Posterior vena cava (tissue), 2 donors: ENCODE measurements at places on chromosomes 16 and 17. TPM values are rescaled to one million over a fixed set of nuclear protein-coding genes. Genes with fewer than 3 reads are reported as not detected.

- peak; percentile 98 for DNase-seq
These were observed at the start of gene MNT for GRCh38 chr17:2400877-2401425. MNT (minus strand) TSS chr17:2401060; CDS start chr17:2400712, 348 bp downstream.

- no peak for DNase-seq
These were observed 53.4 kb downstream of the BRIP1 start for GRCh38 chr17:61809816-61810392.

- no peak for DNase-seq
These were observed 189.7 kb downstream of the TMEM132E start for GRCh38 chr17:34769049-34769448.

DNA sequence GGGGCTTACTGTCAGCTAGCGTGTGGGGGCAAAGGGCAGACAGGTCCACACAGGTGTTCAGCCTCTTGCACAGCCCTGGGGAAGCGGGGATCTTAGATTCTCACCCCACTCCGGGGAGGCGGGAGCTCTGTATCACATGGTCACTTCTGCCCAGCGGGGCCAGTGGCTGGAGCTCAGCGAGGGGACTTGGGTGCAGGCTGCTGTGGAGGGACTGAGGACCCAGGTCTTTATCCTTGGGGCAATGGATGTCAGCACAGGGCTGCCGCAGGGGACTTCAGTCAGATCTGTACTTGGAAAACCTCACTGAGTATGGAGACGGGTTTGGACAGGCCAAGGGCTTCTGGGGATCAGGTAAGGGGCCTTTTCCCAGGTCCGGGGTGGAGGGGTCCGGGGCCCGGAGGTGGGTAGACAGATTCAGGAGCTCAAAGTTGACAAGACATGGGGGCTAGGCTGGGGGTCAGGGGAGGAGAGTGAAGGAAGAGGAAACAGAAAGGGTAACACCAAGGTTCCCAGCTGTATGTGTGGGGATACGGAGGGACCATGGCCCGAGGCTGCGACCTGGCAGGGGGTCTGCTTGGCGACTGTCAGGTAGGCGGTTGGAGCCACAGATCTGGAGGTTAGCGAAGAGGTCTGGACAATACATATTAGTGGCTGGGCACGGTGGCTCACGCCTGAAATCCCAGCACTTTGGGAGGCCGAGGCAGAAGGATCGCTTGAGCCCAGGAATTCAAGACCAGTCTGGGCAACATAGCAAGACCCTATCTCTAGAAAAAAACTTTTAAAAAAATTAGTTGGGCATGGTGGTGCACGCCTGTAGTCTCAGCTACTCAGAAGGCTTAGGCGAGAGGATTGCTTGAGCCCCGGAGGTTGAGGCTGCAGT lies 15.1 kb upstream of the BAIAP2 start:
- no peak for DNase-seq

DNA sequence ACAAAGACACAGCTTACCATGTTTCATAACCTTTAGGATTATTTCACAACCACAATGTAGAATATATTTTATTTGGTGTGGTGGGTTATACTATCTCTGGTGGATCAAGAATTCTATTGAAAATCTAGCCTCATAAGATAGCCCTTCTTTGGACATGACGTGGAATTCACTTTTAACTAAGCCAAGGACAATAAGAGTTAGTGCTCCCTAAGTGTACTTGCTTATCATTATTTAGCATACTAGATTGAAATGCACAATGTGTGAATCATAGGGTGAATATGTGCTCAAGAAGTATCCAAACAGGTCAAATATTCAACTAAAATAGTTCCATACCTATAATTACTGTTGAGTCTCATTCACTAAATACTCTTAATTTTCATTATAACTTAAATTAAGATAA lies 1179.5 kb upstream of the GOT2 start:
- no peak for DNase-seq

GRCh38 chr17:64063766-64064224 lies 43.4 kb upstream of the ICAM2 start:
- no peak for DNase-seq

DNA sequence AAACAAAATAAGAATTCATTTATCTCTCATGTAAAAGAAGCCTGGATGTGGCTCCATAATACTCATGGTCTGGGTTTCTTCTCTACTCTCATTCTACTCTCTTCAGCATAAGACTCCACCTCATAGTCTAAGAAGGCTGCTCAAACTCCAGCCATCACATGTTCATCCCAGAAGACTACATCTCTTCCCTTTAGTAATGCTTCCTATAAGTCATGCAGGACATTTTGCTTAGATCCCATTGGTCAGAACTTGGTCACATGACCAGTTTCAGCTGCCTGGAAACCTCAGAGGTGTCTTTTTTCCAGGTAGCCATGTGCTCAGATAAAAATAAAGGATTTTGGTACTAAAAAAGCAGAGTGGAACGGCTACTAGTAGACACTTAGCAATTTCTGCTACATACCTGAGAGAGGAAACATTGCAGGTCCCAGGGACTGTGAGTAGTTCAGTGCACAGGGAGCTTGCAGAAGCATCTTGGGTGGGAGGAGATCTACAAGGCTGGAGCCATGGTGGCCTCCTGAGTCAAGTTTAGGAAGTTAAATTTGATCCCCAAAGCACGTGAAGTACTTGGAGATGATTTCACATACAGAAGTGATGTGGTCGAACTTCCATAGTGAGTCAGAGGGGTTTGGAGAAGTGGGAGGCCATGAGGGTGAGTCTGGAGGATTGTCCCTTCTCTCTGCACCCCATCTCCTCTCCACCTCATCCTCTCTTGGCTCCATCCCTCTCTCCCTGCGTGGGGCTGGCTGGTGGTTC lies 110.2 kb downstream of the CCDC182 start:
- peak; percentile 3 for DNase-seq

DNA sequence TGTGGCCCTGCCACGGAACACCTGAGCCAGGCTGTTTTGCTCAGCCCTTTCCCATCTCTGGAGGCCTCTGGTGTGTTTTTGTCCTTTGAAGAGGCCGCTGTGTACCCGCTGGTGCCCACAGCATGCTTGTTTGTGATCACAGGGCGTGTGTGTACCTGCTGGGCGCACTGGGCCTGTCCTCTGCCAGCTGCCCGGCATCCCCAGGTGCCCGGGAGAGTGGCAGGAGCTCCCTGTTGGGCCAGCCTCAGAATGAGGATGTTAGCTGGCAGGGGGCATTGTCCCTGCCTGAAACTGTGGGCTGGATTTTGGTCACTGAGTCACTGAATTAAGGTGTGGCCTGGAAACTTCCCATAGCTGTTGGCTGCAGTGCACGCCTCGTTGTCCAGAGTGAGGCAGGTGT lies 31.1 kb downstream of the BAIAP2 start:
- no peak for DNase-seq

DNA sequence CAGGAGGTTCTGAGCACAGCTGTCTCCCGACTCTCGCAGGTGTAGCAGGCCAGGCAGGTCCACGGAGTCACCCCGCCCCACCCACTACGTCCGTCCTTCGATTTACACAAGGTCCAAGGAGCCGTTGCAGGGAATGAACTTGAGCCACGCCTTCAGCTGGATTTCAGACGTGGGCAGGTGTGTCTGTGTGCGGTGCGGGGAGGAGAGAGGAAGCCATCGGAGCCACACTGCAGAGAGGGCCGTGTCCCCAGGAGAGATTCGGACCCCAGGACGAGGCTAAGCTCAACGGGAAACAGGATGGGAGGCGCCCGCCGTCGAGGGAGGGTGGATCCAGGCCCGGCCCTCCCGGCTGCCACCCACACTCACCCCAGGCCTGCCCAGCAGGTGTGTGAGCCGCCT lies 50.3 kb downstream of the RPH3AL start:
- DNase-seq: peak; percentile 77

DNA sequence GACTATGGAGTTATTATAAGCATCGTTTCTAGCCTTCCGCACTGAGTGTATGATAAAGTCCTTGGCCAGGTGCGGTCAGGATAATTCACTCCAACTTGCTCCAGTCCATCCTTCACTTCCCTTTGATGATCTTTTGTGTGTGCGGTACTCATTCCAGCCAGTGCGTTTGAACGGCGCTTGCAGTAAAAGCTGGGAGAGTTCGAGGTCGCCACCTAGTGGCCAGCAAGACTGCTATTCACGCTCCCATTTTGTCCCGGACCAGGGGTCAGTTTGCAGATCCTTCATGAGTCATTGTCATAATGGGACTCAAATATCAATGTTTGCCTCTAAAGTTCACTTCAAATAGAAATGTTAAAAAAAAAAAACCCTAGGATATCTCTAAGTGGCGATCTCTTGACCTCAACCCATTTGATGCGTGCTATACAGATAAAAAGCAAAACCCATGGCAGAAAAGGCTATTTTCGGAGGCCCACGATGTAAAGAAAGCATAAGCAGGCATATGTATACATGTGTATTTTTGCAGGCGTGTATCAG lies 417.1 kb downstream of the TMEM114 start:
- DNase-seq: peak; percentile 85

- DNase-seq: no peak
These were observed 8.2 kb upstream of the RPL27 start for GRCh38 chr17:42989726-42990652.

DNA sequence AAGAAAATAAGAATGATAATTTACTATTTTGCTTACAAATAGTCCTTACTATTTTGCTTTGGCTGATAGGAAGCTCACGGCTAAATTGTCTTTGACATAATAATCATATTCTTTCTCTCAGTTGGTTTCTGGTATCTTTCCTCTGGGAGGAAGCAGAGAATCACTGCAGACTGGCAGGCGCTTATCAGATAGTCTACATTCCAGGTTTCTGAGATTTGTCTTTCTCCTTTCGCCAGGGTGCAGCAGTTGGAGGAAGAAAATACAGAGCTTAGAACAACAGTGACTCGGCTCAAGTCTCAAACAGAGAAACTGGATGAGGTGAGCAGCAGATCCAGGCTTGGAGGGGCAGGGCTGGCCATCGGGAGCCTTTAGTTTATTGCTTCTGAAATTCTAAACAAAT lies 136.1 kb downstream of the RAB11FIP4 start:
- peak; percentile 36 for DNase-seq

- DNase-seq: no peak
These were observed 5.4 kb downstream of the CD2BP2 start for GRCh38 chr16:30349675-30350074.

DNA sequence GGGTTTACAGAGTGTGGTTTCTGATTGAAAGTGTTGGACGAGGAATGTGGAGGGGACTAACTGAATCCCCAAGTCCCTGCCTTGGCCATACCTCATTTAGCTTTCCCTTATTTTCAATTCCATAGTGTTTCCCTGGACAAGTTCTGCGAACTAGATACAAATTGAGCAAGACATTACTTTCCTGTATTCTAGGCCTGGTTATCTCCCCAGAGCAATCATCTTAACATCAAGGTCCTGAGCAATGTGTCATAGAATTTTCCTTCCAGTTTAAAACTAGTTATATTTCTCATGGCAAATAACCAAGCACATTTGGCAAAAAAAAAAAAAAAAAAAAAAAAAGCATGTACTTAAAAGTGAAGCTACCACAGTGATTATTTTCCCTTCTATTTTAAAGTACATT lies 330.1 kb downstream of the CDH11 start:
- DNase-seq: no peak

DNA sequence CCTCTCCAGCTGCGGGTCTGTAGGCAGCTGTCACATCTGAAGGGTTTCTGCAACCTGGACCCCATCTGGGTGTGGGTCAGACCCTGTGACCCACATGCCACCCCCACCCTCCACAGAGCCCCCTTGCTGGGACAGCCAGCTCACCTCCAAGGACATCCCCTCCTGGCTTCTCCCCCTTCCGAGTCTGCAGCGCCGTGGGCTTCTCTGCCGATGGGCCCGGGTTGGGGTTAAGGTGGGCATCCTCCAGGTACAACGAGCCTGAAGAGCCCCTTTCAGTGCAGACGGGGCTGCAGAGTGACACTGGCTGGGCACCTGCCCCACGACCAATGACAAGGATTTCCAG lies 28.9 kb downstream of the OR1D5 start:
- no peak for DNase-seq

- no peak for DNase-seq
These were observed 3.5 kb downstream of the OMG start for GRCh38 chr17:31293581-31293980.

GRCh38 chr17:39239640-39240314 lies 14.0 kb upstream of the STAC2 start:
- peak; percentile 73 for DNase-seq

DNA sequence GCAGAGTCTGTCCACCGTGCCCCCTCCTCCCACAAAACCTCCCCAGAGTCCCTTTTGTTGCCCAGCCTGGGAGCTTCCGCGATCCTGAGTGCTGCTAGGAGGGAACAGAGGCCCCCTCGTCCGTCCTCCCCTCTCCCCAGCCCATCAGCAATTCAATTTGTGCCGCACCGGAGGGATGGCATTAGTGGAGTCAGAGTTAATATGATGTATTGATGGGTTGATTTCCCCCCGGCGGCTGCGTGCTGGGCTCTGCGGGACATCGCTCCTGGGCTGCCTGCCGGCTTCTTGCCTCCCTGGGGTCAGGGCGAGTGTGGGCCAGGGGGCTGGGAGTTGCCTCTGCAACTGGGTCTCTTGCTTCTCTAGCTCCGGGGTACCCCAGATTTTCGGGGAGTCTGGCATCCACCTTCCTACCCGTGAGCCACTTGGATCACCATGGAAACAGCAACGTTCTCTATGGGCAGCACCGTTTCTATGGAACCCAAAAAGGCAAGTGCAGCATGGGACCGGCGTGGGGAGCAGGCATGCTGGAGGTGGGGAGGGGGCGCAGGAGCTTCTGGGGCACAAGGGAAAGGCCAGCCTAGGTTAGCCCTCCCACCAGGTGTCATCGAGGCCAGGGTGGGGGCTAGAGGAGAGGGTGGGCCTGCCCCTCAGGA lies 42.9 kb downstream of the BAHCC1 start:
- no peak for DNase-seq

- peak; percentile 87 for DNase-seq
These were observed 13.7 kb downstream of the SYCE1L start for GRCh38 chr16:77212741-77213541.

DNA sequence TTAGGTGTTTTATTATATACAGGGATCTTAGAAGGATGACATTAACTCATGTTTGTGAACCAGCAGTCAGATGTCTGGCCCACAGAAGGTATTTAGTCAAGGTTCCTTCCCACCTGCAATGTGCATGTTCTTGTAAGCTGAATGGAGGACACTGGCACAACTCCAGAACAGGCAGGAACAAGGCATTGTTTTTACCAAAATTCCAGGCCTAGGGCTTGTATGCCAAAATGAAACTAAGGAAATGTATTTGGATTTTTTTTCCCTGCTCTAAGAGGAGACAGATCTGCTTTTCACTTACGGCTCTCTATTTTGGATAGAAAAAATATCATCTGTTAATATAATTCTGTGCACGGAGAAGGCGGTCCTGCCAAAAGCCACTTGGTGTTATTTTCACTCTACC lies 312.5 kb downstream of the GRIN2A start:
- no peak for DNase-seq

GRCh38 chr16:30649725-30650368 lies 913 bp upstream of the PRR14 start:
- no peak for DNase-seq

- DNase-seq: no peak
These were observed 10.5 kb upstream of the PRR35 start for GRCh38 chr16:549544-550263.

Gene MPV17L
- 7.0 TPM for total RNA-seq

Gene SLFN14
- not detected for total RNA-seq

Gene GPT2
- 3.3 TPM for total RNA-seq

Gene PIK3R5
- 18.0 TPM for total RNA-seq

Gene CYGB
- total RNA-seq: 24.5 TPM

Gene HS3ST3B1
- total RNA-seq: 0.62 TPM

Gene TMIGD1
- total RNA-seq: not detected

Gene NOD2
- 2.9 TPM for total RNA-seq

Gene ACSF3
- total RNA-seq: 21.4 TPM

Gene TMEM238L
- not detected for total RNA-seq

Gene PRSS33
- total RNA-seq: not detected

Gene KCTD19
- not detected for total RNA-seq

Gene GDPD3
- 3.7 TPM for total RNA-seq

Gene TRAPPC1
- total RNA-seq: 53.7 TPM
